T1000 (cell line): ENCODE measurements at places on chromosomes 7 and 10.

GRCh38 chr10:126459878-126460481, 71.7 kb upstream of the ADAM12 start:
- peak; percentile 79 for DNase-seq

DNA sequence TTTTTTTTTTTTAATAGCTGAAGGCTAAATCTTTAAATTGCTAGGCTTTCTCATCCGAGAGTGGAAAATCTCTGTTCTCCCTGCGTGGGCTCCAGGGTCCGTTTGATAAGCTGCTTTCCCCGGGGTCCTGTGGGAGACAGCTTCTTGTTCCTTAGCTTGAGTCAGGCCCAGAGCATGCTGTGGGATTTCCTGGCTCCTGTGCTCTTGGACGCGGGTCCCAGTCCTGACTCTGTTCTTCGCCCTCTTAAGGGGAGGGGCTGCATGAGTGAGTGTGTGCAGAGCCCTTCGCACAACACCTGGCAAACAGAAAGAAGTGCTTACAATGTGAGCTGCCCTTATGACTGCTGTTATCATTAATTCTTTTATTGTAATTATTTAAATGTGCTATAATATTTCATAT, 133.5 kb downstream of the TACC2 start:
- DNase-seq = no peak

DNA sequence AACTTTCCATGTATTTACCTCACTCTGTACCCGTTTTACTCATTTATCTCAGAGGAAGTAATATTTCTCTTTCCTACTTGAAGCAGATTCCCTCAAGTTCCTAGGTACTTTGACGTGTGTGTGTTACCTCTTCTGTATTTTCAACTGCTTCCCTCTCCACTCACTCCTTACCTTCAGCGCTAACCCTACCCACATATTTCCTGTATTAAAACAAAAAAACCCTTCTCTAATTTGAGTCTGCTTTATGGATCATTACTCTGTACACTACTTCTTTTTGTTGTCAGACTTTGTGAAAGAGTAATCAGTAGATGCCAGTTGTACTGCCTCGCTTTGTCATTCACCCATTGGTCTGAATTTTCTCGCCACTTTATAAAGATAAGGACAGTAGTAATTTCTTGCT, 74.0 kb downstream of the CDK13 start:
- no peak for DNase-seq

DNA sequence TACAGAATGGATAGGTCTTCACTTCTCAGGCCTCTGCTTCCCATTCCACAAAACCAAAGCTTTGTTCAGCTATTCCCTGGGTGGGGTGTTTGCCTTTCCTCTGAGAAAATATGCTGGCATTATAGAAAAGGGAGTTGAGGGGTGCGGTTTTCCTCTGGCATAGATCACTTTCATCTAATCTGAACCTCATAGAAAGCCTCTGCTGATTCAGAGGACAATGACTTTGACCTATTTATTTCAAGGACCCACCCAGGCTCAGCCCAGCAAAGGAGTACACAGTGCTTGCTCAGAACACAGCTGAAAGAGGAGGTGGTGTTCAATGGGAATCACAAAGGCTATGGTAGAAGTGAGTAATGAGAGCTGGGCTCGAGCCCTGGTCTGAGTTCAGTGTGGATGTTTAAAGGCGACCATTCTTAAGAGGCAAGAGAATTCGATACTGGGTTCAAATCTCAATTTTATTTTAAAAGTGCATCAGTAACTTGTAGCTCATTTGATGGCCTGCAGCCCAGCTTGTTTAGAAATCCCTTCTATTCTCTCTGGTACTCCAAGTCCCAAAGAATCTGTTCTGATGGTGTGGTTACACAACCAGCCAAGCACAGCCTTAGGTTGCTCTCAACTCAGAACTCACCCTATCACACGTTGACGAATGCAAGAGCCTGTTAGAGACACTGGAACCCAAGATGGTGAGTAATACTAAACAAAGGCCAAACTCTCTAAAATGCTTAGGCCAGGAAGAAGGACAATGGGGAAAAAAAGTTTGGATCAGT, 1012.8 kb downstream of the LRMDA start:
- no peak for DNase-seq

GRCh38 chr10:59830601-59831259, 75.6 kb downstream of the CCDC6 start:
- DNase-seq = no peak

GRCh38 chr10:13685885-13686284, 99.1 kb downstream of the PRPF18 start:
- no peak for DNase-seq

DNA sequence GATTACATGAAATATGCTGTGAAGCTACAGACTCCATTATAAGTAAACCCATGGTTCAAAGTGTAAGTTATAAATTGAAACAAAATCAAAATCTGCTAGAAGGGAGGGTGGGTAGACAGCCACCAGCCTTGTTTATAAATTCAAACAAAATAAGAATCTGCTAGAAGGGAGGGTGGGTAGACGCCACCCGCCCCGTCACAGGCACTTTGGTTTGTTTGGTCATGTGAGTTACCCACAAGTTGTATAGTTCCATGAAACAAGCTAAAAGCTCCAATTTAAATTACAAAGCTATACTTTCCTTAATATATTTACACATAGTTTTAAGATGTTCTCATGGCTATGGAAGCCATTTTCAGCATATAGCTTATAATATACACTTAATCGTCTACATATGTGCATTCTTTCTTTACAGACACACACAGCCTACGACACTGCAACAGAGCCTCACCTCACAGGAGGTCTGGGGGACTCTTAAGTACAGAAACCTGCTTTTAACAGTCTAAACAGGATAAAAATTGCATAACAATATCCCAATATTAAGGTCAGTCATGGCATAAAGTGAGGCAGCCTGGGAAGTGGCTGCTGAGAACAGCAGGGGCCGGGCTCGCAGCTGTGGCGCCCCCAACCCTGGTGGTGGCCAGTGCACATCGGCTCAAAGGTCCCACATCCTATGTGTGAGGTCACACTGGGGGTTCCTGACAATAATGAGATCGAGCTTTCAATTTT, 28.1 kb upstream of the NCAPG2 start:
- DNase-seq = no peak

DNA sequence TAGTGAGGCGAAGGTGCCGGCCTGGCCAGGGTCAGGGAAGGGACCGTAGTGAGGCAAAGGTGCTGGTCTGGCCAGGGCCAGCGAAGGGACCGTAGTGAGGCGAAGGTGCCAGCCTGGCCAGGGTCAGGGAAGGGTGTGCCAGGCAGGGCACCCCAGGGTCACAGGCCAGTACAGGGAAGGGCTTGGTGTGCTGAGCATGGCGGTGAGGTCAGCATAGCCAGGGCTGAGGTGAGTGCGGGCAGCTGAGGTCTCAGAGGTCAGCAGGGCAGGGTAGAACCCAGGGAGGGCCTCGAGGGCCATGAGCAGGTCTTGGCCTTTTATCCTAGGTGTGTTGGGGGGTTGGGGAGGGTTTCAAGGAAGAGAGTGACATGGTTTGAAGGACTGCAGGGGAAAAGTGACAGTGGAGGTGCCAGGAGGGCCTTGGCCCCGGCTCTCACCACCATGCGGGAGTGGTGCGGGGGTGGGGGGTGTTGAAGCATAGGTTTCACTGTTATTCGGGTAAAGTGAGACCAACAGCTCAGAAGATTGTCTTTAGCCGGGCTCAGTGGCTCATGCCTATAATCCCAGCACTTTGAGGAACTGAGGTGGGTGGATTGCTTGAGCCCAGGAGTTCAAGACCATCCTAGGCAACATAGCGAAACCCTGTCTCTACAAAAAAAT, 93.3 kb downstream of the CHST15 start:
- DNase-seq = no peak

DNA sequence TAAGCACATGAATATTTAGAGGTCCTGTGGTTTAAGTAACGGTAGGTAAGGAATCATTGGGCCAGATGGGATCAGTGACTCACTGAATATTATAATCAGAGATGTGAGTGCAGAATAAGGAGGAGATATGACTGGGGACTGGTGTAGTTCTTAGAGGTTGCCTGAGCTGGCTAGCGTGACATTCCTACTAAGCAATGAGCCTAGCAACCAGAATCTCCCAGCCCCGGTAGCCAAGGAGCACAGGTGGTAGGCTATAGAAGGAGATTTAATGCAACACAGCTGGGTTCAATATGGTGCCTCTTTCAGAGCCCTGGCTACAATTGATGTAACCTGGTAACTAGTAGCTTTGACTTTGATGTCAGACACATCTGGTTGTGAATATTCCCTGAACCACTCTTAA, 641.6 kb downstream of the AUTS2 start:
- no peak for DNase-seq

DNA sequence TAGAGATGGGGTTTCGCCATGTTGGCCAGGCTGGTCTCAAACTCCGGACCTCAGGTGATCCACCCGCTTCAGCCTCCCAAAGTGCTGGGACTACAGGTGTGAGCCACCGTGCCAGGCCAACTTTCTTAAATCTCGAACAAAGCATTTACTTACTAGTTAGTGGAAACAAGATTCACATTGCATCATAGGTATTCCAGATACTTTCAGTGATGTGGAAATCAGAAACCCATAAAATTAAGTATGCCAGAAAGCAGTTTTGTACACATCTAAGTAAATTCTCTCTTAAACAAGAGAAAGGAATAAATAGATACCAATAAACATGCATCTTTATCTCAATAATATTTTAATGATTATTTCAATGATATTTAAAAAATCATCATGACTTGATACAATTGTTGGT, 75.5 kb downstream of the DGKI start:
- no peak for DNase-seq

- peak; percentile 51 for DNase-seq
These were observed 17.2 kb downstream of the MMS19 start for GRCh38 chr10:97481071-97481470.

- no peak for DNase-seq
These were observed 108.6 kb downstream of the NRCAM start for GRCh38 chr7:108347616-108348015.

DNA sequence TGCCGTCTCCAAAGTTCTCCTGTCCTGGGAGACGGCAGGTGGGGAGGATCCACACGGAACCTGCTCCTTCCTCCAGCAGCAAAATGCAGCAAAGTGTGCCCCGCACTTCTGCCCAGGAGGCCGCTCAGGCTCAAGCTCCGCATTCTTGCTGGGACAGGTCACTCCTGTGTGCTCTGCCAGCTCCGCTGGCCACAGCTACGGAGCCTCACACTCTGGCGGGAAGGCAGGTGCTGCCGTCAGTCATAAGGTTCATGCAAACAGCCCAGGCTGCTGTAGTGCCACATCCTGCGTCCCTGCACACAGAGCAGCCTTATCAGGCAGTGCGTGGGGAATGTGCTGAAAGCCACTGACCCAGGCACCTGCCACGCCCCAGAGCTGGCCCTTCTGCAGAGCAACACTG, 22.4 kb downstream of the ADGRA1 start:
- DNase-seq = no peak

- DNase-seq = no peak
These were observed 86.3 kb downstream of the MRPL32 start for GRCh38 chr7:43018446-43018845.

GRCh38 chr10:25023278-25023677, 6.9 kb downstream of the THNSL1 start:
- DNase-seq = no peak

- DNase-seq = no peak
These were observed 255.7 kb downstream of the PTEN start for GRCh38 chr10:88119160-88119559.

GRCh38 chr7:39948375-39948955, 1.6 kb upstream of the CDK13 start:
- DNase-seq = no peak

- DNase-seq = no peak
These were observed 44.2 kb downstream of the ADCYAP1R1 start for GRCh38 chr7:31096198-31096876.

DNA sequence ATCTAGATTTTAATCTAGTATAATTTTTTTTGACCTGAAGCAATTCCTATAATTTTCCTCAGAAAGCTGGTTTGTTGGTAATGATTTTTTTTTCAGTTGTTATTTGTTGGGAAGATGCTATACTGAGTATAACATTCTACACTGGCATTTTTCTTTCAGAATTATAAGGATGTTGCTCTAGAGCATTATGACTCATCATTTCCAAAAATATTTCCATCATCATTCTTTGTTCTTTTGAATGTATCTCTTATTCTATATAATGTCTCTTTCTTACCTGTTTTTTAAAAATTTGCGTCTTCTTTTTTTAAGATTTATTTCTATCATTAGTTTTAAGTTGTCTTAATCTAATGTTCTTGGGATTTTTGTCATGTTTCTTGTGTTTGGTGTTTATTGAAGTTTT, 356.5 kb upstream of the KCND2 start:
- no peak for DNase-seq

DNA sequence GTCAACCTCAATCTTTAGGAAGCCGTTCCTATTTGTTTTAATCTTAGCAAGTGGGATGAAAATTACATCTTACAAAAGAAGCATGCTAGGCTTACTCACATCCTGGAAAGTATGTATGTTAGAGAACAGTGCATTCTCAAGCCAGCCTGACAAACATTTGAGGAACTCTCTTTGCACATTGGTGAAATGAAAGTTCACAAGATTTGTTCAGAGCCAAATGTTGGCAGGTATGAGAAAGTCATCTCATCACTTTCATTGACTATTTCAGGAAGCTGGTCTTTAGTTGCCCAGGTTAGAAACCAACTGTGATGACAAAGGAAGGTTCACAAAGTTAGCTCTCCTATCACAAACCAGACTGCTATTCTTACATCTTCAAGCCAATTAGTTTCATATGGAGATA, 57.1 kb downstream of the ABCB1 start:
- DNase-seq = no peak

GRCh38 chr7:116169060-116169459, 41.3 kb upstream of the TES start:
- no peak for DNase-seq

- no peak for DNase-seq
These were observed 3.4 kb upstream of the HTRA1 start for GRCh38 chr10:122457934-122458333.

- DNase-seq = no peak
These were observed 27.0 kb downstream of the AUTS2 start for GRCh38 chr7:69625238-69625637.

- DNase-seq = no peak
These were observed 9.2 kb downstream of the MOSPD3 start for GRCh38 chr7:100621554-100621953.

- no peak for DNase-seq
These were observed 98.9 kb downstream of the CARD11 start for GRCh38 chr7:2944739-2945138.

- DNase-seq = no peak
These were observed 174.6 kb downstream of the CCDC3 start for GRCh38 chr10:12826800-12827372.

DNA sequence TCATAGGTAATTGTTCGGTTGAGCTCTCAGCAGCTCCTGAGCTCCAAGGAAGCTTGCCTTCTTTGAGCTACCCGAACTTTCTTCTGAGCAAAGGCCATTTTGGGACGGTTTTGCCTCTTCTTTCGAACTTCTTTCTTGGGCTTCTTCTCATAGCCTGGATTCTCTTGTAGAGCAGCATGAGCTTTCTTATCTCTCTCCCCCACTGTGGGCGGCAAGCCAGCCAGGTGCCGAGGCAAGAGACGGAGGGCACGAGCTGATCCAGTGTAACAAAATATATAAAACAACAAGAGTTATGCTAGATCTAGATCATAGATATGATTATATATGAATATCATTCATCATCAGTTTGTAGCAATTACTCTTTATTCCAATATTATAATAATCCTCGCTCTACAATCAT, 16.5 kb upstream of the KNDC1 start:
- DNase-seq = no peak

- peak; percentile 51 for DNase-seq
These were observed at the start of gene ITPRIP for GRCh38 chr10:104337985-104338735. TSS of gene ITPRIP (minus strand) at chr10:104338465. CDS start at chr10:104316051, 22,414 bp downstream.
